Chondrocyte (in vitro differentiated cells): ENCODE measurements at places on chromosomes 1 and 21. TPM values are rescaled to one million over a fixed set of nuclear protein-coding genes. Genes with fewer than 3 reads are reported as not detected.

DNA sequence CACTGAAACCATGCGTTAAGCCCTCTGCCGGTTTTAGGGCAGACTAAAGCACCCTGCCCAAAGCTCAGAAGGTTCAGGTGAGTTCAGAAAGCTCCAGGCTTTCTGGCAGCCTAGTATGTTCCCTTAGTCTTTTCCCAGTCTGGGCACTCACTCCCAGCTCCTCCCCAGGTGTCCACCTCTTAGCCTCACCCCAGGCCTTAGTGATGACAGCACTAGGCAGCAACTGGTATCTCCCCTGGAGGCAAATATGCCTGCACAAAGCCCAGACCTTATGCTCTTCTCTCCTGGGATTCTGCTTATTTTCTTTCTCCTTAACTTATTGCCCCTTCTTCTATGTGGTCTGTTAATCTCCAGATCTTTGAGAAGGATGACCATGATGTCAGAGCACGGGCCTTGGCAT lies 80.2 kb downstream of the CD58 start:
- H3K27me3 ChIP-seq: no peaks in the 10 kb centered on the region
- peaks cover 75% of the 10 kb centered on the region for H3K4me1 ChIP-seq
- DNase-seq: no peak
- no peaks in the 10 kb centered on the region for H3K36me3 ChIP-seq
- no peak overlapping the region for H3K4me3 ChIP-seq

GRCh38 chr1:94917251-94917650 lies 9.7 kb downstream of the CNN3 start:
- no peak for DNase-seq
- H3K4me1 ChIP-seq: peaks cover 87% of the 10 kb centered on the region
- H3K27ac ChIP-seq: peak overlapping the region; percentile 50
- H3K4me3 ChIP-seq: no peak overlapping the region
- H3K27me3 ChIP-seq: no peaks in the 10 kb centered on the region

DNA sequence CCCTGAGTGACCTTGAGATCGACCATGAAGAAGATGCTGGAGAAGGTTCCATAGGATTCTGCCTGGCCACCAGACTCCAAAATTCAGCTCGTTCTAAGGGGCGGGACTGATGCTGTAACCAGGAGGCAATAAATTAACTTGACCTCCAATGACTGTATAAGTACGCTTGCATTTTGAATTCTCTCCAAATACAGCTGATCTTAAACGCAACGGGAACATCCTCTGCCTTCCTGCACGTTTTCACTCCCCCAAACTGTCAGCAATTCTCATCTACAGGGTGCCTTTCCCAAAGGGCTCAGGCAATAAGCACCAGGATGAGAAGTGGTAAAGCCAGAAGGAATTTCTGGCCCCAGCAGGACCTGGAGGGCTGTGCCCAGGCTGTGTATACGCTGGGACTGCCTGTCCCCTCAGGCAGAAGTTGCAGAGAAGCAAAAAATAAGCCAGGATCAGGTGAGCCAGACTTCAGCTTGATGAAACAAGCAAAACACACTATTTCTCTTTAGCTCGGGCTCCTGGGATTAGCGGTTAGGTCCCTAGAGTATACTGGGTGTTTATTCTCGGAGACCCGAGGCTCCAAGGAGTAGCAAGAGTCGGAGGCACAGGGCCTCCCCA lies 124.8 kb downstream of the LRIG2 start:
- H3K36me3 ChIP-seq: no peaks in the 10 kb centered on the region
- H3K27me3 ChIP-seq: no peaks in the 10 kb centered on the region
- DNase-seq: no peak
- H3K4me1 ChIP-seq: no peaks in the 10 kb centered on the region
- no peak overlapping the region for H3K27ac ChIP-seq

- peaks cover under 1% of the 10 kb centered on the region for H3K4me1 ChIP-seq
- no peak overlapping the region for H3K27ac ChIP-seq
- DNase-seq: no peak
- H3K27me3 ChIP-seq: no peaks in the 10 kb centered on the region
These were observed 23.6 kb downstream of the VASH2 start for GRCh38 chr1:212973899-212974298.

DNA sequence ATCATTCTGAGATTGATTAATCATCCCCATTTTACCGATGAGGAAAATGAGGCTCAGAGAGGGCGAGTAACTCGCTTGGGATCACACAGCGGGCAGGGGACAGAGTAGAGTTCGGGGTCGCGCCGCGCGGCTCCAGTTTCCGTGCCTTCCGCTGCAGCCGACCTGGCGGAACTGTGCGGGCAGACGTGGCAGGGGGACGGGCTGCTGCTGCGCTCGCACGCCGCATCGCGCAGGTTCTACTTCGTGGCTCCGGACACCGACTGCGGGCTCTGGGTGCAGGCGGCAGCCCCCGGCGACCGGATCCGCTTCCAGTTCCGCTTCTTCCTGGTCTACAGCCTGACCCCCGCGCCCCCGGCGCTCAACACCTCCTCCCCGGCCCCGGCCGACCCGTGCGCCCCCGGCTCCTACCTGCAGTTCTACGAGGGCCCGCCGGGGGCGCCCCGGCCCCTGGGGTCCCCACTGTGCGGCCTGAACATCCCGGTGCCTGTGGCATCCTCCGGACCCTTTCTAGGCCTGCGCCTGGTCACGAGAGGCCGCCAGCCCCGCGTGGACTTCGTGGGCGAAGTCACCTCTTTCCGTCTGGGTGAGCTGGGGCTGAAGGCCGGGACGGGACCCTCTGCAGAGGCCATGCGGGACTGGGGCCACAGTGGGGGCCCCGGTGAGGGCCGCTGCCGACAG lies 2.3 kb downstream of the LDLRAD2 start:
- DNase-seq: no peak
- H3K36me3 ChIP-seq: peaks cover 7% of the 10 kb centered on the region
- H3K4me1 ChIP-seq: peaks cover 11% of the 10 kb centered on the region
- H3K27me3 ChIP-seq: peaks cover 3% of the 10 kb centered on the region
- no peak overlapping the region for H3K4me3 ChIP-seq

DNA sequence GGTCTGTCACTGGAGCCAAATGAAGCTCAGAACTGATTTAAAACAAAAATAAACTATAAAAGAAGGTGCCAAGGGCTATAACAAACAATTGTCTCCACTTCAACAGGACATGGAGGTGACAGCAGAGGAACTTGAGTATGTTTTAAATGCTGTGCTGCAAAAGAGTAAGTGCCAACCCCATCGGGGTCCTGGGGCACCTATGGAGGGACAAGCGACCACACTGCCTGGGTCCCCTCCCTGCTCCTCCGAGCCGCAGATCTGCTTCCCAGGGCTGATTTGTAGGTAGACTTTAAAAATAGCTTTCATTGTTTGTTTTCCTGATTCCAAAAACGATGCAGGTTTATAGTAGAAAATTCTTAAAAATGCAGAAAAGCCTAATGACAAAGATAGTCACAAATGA lies 42.8 kb downstream of the CAPN9 start:
- H3K27ac ChIP-seq: no peak overlapping the region
- H3K4me3 ChIP-seq: no peak overlapping the region
- H3K4me1 ChIP-seq: peaks cover 11% of the 10 kb centered on the region

DNA sequence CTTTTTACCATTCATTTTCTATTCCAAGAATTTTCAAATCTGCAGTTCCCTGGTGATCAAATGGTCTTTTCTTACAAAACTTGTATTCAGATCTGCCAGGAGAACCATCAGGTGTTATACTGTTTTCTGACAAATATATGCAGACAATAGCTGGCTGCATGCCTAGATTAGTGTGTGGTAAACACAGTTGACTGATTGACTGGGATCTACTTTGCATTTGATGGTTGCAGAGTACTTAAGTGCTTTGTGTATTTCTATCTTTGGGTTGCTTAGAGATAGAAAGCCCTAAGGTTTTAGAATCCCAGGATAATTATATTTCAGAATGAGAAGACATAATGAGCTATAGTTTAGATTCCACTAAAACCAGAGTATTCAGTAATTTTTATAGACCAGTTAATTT lies 102.0 kb upstream of the CHODL start:
- no peaks in the 10 kb centered on the region for H3K36me3 ChIP-seq
- DNase-seq: no peak
- no peak overlapping the region for H3K4me3 ChIP-seq

DNA sequence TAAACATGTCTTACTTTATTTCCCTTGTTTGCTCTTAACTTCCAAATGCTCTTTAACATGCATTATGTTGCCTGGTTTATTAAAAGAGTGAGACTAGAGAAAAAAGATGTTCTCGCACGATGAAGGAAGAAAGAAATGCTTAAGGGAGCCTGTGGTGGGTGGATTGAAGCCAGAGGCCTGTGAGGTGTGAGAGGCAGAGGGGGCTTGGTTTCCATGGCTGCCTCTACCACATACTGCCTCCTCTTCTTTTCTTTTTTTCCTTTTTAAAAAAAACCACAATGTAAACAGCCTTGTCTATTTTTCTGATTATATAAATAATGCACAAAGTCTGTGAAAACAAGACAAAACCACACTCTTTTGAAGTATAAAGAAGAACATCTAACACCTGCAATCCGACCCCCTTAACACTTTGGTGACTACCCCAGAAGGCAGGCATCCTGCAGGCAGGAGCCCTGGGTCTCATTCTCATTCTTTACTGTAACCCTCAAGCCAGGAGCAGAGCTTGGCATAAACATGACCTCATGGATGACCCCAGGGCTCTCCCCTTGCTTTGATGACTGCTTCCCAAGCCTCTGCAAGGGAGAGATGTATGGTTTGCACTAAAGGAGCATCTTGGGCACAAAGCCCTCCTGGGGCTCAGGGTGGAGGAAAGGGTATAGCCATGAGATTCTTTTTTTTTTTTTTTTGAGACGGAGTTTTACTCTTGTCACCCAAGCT lies 10.1 kb upstream of the PARP1 start:
- DNase-seq: no peak
- H3K27me3 ChIP-seq: peaks cover 3% of the 10 kb centered on the region
- peaks cover 2% of the 10 kb centered on the region for H3K4me1 ChIP-seq
- H3K27ac ChIP-seq: no peak overlapping the region

DNA sequence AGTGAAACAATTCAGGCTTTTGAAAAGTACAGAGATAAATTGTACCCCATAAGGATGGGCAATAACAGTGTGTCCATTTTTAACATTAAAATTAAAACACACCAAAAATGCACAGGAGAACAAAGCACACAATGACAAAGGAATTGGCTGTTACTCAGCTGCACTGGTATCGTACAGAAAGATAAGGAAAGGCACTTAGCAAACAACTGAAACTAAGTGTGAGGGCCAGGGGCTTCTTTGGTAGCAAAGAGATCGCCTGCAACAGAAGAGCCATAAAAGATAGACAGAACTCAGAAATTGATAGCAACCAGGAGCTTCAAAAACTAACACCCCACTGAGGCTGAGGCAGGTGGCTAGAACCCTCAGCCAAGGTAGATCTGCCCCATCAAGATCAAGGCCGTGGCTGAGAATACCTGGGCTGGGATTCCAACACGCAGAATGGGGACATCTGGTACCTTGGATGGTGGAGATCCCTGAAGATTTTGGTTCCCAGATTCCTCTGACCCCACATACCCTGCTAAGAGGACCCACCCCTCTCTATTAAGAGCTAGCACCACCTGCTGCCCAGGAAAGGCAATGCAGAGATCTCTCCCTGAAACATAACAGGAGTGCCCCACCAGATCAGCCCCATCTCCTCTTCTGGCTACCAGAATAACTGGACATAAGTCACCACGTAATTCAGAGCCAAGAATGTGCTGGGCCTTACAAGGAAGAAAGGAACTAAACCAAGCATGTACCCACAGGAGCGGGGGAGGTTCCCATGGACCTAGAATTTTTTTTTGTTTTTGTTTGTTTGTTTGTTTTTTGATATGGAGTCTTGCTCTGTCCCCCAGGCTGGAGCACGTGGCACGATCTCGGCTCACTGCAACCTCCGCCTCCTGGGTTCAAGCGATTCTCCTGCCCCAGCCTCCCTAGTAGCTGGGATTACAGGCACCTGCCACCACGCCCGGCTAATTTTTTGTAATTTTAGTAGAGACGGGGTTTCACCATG lies 16.2 kb downstream of the PLEKHO1 start:
- no peak overlapping the region for H3K27ac ChIP-seq
- H3K27me3 ChIP-seq: no peaks in the 10 kb centered on the region
- no peaks in the 10 kb centered on the region for H3K36me3 ChIP-seq
- DNase-seq: no peak
- peaks cover 36% of the 10 kb centered on the region for H3K4me1 ChIP-seq

DNA sequence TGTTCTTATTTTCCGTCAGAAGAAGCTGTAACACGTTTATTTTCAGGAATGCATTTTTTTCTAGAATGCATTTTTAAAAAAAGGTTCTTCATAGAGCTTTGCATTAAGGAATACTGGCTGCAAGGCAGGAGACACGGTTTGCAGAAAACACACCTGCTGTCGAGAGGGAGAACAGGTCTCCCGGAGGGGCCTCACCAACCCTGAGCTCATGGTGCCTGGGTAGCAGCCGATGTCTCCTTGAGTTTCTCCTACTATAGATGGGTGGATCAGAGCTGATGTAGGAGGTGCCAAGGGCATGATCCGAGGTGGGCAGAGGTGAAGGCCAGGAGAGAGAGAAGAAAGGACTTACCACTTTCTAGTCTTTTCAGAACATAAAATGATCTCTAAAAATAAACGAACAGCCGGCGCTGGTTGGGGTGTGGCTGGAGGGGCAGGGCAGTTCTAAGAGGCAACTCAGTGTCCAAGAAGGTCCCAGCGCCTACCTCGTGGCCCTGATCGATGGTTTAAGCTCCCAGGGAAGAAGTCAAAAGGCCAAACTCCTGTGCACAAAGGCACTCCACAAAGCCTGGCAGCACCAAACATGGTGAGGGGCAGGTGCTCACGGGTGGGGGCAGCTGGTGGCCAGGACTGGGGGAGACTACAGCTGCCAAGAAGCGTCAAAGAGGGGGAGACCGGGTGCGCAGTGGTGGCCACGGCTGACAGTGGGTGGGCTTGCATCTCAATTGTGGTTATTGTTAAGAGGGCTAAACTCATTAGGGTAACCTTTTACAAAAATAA lies 12.2 kb downstream of the MORN1 start:
- no peaks in the 10 kb centered on the region for H3K27me3 ChIP-seq
- DNase-seq: peak; percentile 47
- no peak overlapping the region for H3K27ac ChIP-seq

DNA sequence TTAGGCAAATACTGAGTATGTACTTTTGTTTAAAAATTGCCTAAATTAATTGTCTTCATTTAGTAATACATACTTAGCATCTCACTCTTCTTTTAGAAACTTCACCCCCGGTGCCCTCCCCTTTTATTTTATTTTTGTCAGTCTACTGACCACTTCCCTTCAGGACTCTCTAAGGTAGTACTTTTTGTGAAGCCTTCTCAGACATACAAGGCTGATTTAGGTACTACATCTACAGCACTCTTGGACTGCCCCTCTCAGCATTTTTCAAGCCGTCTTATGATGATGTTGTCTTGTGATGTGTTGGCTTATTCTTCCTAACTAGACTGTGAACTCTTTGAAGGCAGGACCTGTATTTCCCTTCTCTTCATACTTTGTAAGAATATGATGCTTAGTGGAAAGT lies 24.7 kb downstream of the RPS6KC1 start:
- H3K4me1 ChIP-seq: peaks cover 5% of the 10 kb centered on the region
- DNase-seq: no peak
- no peak overlapping the region for H3K27ac ChIP-seq
- H3K4me3 ChIP-seq: no peak overlapping the region
- no peaks in the 10 kb centered on the region for H3K27me3 ChIP-seq

SPRR2B gene
- total RNA-seq: not detected in 3 replicates

VWA1 gene
- total RNA-seq: 12.5 to 27.2 TPM (median 24.3 TPM) in 3 replicates

LRRC52 gene
- total RNA-seq: not detected in 3 replicates

ANKRD34A gene
- total RNA-seq: 1.2 to 3.1 TPM (median 2.0 TPM) in 3 replicates

TMCC2 gene
- total RNA-seq: 4.8 to 5.7 TPM (median 5.5 TPM) in 3 replicates

ZNF670 gene
- total RNA-seq: 2.3 to 3.6 TPM (median 2.7 TPM) in 3 replicates

KDF1 gene
- not detected in 3 replicates for total RNA-seq
